ENCODE measurements at places on chromosomes 12 and 14.

DNA sequence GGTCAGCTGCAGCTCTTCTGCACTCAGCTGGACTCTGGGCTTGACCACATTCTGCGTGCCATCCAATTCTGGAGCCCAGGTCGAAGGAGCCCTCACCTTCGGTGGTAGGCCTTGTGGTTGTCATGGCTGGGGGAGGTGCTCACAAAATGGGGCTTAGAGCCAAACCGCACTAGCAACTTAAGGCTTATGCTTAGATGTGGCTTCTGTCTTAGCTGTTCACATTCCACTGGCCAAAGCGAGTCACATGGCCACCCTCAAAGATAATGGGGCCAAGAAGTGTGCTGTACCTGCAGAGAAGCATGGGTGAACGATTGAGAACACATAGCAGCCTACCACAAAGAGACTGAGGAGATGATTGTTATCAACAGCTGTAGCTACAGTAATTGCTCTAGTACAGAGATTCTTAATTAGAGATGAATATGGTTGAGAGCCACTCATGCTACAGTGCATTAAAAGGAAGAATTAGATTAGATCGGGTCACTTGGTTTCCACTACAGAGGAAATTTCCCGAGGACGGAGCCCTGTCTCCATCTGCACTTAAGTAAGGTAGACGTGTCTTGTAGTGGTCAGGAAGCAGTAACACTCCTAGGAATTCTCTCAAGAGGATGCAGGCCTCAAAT lies 334.6 kb upstream of the FKBP4 start:
- no peak for DNase-seq

GRCh38 chr12:68121143-68121542 lies 38.4 kb downstream of the IFNG start:
- DNase-seq: no peak

DNA sequence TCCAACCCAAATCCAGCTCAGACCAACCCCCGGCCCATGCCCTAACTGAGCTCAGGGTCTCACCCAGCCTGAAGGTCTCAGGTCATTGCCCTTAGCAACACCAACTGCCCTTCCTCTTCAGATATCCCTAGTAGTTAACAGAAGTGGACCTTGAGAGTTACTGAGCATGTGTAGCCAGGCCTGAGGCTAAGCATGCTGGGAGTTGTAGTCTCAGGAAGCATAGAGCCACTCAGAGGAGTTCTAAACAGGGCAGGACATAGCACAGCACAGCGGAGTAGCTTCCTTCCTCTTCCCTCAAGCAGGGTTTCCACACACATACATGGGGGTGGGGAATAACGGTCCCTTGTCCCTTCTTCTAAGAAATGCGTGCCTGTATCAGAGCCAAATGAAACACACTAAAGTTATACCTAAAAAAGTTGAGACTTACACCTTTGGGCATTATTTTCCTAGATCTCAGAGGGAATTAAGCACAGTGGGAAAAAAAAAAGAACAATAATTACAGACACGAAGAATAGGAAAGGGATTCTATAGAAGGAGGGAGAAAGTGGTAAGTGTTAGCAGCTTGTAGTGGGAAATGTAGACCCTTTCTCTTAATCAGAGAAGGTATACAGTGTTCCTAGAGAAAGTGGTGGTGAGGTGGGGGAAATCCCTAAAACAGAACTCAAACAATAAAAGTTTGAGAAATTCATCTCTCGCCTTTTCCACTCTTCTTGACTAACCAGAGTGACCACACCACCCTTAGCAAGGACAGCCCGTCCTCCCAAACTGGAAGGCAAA lies 4.4 kb downstream of the KMT2D start:
- DNase-seq: no peak

DNA sequence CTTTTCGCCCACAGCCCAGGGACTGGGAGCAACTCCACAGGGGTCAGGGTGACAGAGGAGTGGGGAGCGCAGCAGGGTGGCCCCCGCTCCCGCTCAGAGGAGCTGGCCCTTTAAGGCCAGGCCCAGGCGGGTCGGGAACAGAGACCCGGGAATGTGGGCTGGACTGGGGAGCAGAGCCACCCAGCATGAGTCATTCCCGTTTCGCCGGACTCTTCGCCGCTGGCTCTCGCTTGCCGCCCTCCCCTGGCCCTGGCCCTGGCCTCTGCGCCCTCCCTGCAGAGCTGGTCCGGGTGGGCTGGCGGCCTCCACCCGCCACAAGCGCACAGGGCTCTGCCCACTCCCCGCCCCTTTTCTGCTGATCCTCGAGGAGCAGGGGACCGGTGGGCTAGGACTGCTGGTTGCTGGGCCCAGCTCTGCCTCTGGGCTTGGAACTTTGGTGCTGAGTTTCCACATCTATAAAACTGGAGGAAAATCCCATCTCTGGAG lies 92.8 kb downstream of the NINJ2 start:
- DNase-seq: no peak

DNA sequence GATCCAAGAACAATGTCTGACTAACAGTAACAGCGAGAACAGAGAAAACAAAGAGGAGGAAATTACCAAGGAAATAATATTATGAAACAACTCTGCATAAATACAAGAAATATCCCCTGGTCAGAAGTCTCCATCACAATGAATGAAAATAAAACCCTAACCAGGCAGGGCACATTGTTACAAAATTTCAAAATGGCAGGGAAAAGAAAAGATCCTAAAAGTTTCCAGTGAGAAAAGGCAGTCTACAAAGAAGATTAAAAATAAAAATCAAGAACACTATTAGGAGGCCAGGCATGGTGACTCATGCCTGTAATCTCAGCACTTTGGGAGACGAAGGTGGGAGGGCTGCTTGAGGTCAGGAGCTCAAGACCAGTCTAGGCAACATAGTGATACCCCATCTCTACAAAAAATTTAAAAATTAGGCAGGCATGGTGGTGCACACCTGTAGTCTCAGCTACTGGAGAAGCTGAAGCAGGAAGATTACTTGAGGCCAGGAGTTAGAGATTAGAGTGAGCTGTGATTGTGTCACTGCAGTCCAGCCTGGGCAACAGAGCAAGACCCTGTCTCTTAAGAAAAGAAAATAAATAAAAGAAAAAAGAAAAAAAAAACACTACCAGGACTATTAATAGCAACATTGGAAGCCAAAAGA lies 47.8 kb downstream of the FERMT2 start:
- no peak for DNase-seq

GRCh38 chr14:98945611-98946570 lies 326.1 kb downstream of the BCL11B start:
- no peak for DNase-seq

- no peak for DNase-seq
Measured at GRCh38 chr12:109792992-109793391, 40.2 kb downstream of the TRPV4 start.

GRCh38 chr14:67978749-67979148 lies 159.2 kb downstream of the RAD51B start:
- no peak for DNase-seq

All from DMS 273 treated with DMSO at 0.1 percent for 48 hours (cell line).